Activated T-cell treated with anti-CD3 and anti-CD28 coated beads, Interleukin-2, amount 50 U/mL, for 1 hour (primary cell): ENCODE measurements at places on chromosomes 16 and 17.

DNA sequence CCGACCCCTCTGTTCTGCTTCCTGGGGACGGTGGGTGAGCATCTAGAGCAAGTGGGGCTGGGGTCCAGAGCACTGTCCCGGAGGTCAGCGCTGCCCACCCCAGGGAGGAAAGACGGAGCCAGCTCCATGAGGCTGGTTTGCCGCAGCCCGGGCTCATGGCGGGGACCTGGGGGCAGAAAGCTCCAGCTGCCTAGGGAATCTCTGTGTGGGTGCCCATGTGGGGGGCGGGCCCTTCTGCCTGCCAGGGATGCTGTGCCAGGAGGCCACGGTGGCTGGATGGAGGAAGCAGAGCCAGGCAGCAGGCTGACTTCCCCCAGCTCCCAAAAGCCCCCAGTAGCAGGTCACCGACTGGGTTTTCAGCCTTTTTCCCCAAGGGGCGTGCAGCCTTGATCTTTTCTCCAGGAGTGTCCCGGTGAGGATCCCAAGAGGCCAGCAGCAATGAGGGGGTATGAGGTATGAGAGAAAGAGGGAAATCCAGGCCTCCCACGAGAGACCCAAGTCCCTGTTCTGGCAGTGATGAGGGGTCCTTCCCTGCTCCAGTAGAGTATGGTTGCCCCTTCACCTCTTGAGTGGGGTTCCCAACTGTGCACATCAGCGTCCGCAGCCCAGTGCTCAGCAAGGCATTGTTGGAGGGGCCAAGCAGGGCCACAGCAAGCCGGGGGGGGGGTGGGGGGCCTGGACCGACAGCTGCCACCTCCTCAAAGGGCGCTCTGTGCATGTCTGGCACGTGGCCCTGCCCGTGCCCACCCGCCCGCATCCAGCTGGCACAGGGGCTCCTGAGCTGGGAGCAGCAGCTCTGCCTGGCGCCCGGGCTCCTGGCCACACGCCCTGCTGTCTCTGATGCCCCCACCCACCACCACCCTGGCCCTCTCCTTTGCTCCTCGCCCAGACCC lies 15.6 kb upstream of the BCAR1 start:
- no peak for DNase-seq

DNA sequence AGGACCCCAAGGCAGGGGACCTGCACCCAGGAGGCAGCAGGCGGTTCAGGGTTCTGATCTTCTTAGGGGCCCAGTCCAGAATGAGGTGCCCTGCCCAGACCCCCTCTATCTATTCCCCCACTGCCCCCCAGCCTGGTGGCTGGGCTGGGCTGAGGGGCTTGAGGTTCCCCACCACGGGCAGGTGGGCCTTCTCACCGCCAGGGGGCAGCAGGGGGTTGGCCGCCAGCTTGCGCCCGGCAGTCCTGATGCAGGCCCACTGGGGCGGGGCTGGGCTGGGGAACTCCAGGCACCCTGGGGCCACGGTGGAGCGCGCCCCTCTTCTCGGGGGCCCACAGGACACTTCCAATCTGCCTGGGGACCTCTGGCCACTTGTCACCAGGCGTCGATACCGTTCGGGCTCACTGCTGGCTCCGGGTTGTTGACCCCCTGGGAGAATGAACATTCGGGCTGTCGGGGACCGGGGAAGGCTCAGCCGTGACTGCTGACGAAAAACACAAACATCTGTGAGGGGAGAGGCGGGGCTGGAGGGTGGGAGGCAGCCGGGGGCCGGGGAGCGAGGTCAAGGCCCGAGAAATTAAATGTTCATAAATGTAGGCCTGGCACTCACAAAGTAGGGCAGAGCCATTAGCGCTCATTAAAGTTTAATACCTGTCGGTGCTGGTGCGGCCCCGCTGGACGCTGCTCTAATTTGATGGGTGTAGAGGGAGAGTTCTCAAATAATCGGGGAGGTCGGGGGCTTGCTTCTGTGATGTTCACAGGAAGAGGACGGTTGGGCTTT lies 219.3 kb upstream of the GSE1 start:
- peak; percentile 75 for DNase-seq

- DNase-seq, result no peak
Measured at GRCh38 chr16:16871196-16871595, 492.3 kb downstream of the NPIPA7 start.

DNA sequence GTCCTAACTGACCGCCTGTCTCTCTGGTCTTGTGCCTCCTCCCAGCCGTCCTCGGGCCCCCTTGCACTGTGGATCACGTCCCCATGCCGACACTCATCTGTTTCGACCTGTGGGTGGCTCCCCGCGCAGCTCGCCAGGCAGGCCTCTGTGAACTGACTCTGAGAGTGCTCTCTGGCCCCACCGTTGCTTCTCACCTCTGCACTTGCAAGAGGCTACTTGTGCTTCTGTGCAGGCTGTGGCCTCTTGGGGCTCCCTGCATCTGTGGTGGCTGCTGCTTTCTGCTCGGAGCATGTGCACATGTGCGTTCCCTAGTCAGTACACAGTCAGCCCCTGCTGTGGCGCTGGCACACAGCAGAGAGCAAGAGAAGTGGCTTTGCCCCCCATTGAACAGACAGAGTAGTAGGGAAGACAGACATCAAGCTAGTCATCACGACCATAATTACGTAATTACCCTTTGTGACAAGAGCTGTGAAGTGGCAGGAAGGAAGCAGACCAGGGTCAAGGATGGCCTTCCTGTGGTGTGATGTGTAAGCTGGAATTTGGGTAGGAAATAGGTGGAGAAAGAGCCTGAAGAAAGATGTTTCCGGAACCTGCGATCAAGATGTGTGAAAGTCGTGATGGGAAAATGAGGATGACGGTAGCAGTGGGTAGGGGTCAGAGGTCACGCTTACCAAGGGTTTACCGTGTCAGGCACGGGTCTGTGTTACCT lies 256.0 kb upstream of the CACNG5 start:
- no peak for DNase-seq

- no peak for DNase-seq
Measured at GRCh38 chr16:12110361-12111107, 134.0 kb downstream of the SNX29 start.

DNA sequence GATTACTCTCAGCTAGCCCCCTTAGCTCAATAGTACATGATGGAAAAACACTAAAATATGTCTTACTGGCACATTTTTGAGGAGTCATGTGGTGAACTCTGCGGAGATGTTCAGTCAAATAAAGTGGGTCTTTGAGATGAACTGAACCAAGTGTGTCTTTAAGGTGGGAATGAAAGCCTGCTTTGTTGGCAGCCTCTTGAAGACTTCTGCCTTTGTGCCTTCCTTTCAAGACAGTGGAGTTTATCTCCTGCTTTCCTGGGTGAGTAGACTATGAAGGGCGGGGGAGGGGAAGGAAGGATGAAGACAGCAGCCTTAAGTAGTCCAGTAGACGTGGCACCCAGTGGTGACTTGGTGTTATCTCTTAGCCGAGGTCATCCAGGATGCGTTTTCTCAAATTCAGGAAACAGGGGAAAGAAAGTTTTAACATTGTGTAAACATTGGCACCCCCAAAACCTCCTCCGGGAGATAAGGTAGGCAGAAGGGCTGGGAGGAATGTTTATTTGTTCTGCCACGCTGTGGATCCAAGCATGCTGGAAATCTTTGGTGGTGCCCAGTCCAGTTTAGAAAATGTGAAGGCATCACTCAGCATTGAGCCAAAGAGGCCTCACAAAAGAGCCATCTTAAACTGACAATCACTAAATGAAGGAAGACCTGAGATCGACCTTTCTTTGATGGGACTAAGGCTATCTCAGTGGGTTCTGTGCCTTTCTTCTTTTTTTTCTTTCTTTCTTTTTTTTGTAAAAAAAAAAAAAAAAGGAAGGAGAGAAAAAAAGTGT lies 220.6 kb downstream of the FTO start:
- DNase-seq, result no peak

- no peak for DNase-seq
Measured at GRCh38 chr17:40312131-40312731, 3.3 kb downstream of the RARA start.

DNA sequence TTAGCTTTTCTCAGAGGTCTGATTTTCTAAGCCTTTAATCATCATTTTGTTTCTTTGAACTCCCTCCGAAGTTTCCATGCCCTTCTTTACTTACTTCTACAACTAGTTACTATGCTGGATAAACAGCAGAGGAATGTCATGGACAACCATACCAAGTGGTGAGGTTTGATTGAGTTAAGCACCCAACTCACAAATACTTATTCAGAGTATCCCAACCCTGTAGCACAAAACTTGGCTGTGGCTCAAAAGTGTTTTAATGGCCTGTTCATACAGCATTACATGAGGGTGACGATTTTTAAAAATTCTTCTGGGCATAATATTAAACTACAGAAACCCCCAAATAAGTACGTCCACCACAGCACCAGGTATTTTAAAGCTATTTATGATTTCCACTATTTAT lies 946.8 kb upstream of the SOX9 start:
- no peak for DNase-seq

DNA sequence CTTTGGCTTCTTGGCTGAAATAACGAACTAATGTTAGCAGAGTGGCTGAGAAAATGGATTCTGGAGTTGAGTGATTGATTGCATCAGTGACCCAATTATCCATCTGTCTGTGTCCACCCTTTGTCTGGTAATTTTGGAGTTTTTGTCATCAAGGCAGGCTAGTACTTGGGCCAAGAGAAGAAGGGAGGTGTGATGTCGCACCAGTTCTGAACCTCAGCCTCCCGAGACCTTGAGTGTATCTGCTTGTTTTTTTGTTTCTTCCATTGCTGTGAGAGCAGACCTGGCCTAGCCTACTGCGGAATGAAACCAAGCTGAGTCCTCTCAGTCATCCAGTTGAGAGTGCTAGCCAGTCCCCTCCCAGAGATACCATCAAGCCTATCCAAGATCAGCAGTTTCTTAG lies 4.5 kb downstream of the ABCA8 start:
- no peak for DNase-seq
